Ascending aorta (tissue), 2 donors: ENCODE measurements at places on chromosomes 1 and 21. TPM values are rescaled to one million over a fixed set of nuclear protein-coding genes. Genes with fewer than 3 reads are reported as not detected.

- DNase-seq, result no peak
These were observed 5.6 kb downstream of the CRCT1 start for GRCh38 chr1:152519851-152520250.

DNA sequence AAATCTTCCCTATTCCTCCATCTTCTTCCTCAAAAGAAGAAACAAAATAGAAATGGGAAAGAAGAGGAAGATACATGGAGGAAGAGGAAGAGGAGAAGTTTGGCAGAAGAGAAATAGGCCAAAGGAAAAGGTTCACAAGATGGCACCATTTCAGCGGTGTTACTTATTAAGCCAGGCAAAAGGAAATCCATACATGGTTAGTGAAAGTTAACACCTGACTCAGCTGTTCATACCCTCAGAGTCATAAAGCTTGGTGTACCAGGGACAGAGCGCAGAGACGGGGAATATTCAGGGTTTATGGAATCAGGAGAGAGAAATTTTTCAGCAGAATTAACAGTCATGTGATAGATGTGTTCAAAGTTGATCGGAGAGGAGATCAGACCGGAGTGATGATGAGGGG lies 70.6 kb downstream of the COQ8A start:
- DNase-seq, result no peak

- no peak for DNase-seq
These were observed 90.6 kb upstream of the SPAG17 start for GRCh38 chr1:118275472-118276115.

DNA sequence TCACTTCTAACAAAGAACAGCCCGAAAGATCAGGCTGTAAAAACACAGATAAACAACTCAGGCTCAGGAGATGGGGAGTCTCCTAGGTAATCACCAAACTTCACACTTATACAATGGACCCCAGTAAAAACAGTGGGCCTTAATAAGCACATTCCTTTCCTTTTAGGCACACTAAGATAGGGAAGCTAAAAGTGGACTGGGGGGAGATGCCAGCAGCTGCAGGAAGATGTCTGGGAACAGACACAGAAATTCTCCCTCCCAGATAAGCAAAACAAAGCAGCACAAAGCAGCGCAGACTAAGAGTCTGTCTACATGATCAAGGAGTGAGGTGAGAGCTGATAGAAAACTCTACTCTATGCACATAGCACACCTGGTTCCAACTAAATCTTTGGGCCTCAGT lies 29.0 kb upstream of the CTBS start:
- no peak for DNase-seq

- no peak for DNase-seq
These were observed 46.6 kb downstream of the FCRL5 start for GRCh38 chr1:157505481-157506272.

DNA sequence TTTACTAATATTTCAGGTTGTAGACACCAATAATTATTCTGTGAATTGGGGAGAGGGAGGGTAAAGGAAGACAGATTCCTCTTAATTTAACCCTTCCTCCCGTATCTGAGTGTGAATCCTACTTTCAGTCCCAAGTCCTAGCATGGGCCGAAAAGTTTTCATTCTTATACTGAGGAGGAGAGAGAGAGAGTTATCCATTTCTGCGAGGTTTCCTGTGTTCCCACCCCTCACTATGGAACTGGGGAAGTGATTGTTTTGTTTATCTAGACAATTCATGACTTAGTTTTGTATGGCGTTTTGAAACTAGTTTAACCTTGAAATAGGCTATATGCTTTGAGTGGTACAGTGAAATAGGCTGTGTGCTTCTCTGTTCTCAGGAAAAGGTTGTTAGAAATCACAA lies 134.0 kb upstream of the DPYD start:
- DNase-seq, result no peak

DNA sequence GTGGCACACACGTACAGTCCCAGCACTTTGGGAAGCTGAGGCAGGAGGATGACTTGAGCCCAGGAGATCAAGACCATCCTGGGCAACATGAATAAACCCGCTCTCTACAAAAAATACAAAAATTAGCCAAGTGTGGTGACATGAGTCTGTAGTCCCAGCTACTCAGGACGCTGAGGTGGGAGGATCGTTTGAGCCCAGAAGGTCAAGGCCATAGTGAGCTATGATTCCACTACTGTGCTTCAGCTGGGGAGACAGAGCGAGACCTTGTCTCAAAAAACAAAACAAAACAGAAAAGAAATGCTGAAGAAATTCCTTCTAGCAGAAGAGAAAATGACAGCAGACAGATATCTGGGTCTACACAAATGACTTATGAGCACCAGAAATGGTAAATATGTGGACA lies 10.3 kb downstream of the ALDH9A1 start:
- DNase-seq, result no peak

DNA sequence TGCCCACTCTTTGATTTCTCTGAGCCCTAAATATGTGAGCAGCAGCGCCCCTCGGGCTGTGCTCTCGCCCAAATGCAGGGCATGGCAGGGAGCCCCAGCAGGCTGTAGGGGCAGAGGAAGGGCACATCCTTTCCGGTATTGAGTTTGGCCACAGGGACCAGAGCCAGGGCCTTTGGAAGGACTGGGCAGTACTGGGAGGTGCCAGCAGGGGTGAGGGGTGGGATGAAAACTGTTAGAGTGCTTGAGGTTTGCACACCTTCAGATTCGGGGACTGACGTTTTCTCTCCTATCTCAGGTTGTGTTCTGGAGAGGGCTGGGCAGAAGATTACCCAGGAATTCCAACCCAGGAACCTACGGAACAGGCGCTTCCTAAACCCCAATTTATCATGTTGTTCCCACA lies 2.2 kb upstream of the ATP1A2 start:
- no peak for DNase-seq

DNA sequence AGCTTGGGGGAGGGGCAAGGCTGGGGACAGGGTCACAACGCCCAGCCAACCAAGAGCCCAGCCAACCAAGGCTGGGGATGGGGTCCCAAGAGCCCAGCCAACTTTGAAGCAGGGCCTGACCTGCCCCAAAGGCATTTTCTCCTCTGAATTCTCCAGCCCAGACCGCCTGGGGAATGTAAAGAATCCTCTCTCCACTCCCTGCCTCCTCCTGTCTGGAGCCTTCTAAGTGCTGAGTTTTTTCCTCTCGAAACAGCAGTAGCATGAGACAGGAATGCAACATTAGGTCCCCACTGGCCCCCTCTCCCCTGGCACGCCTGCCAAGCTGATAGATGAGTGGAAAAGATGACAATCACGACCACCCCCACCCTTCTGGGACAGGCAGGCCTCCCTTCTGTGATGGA lies 17.0 kb downstream of the C1orf198 start:
- DNase-seq, result no peak

DNA sequence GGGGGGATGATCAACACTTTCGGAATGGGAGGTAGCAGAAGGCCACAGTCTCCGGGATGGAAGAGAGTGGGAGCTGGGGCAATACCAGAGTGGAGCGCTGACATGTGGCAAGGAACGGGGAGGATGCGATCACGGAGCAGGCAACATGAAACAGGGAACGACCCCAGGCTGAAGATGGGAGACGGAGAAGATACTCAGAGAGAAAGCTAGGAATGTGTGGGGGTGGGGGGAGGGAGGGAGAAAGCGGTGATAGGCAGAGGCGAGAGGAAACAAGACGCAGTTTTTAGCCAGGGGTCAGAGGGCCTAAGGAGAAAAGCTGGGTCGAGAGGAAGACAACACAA lies 577 bp downstream of the RAB3GAP2 start:
- DNase-seq, result no peak

DNA sequence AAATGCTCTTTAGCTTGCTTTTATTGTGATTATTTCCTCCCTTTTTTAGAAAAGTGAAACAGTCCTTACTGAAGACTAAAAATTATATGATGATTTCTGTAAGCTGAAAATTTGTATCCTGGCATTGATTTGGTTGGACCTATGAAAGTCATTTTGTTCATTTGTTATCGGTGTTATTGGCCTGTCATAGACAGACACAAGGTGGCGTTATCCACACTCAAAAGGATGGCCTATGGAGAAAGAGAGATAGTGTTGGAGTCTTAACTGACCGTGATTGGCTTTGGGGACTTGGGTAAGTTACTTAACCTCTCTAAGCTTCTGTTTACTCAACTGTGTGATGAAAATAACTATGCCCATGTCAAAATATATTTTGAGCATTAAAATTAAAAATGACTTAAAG lies 203.6 kb upstream of the CHODL start:
- no peak for DNase-seq

DNA sequence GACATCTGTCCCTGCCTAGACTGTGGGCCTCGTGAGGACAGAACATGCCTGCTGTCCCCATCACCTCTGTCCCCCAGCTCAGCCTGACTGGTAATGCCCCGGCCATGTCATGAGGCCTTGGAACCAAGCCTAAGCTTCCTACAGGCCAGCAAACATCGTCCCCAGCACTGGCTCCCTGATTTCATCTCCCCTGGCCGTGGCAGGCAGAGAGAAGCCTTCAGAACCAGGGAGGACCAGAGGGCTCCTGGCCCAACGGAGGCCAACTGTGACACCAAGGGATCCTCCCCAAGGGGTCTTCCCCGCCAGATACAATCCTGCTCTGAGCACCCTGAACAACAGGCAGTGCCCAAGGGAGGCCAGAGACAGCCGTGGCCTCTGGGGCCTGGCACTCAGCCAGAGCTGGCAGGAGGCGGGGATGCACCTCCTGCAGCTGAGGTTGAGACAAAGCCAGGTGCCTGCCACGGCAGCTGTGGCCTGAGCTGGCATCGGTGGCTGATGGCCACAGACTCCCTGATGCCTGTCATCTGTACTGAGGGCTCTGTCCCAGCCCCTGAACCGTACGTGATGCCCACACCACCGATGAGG lies 9.9 kb upstream of the NPHP4 start:
- DNase-seq, result no peak

GRCh38 chr1:14531519-14531918 lies 67.0 kb upstream of the KAZN start:
- no peak for DNase-seq

DNA sequence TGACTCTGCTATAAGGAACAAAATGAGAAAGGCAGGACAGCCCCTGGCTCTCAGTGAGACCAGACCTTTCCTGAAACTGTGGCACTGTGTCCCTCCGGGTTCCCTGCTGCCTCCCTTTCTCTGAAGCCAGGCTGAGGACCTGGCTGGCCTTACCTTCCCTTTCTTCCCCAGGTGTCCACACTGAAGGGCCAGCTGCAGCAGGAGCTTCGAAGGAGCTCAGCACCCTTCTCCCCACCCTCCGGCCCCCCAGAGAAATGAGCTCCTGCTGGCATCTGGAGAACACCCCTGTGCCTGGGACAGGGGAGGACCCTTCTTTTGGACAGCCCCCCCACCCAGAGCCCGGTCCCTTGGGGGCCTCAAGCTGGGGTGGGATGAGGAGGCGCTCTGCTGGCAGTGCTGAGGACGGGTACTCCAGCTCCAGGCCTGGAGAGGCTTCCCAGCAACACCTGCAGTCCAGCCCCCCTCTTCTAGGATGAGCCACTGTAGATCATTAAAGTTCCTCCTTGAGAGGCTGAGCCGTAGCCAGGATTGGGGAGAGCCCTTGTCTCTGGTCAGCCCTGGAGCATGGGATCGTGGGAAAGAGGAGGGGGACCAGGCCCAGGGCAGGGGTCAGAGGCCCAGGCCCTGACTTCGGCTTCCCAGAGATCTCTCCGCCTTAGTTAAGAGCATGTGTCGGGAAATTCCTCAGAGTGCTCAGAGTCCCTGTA lies 8.1 kb downstream of the MFAP2 start:
- no peak for DNase-seq

- DNase-seq, result peak; percentile 86
These were observed 58.2 kb downstream of the WLS start for GRCh38 chr1:68173936-68174737.

GRCh38 chr1:94411237-94411636 lies 7.0 kb upstream of the ABCD3 start:
- no peak for DNase-seq

GRCh38 chr1:15994590-15995351 lies 9.3 kb upstream of the SRARP start:
- no peak for DNase-seq

- DNase-seq, result no peak
These were observed 27.7 kb downstream of the DNTTIP2 start for GRCh38 chr1:93851327-93851712.

DNA sequence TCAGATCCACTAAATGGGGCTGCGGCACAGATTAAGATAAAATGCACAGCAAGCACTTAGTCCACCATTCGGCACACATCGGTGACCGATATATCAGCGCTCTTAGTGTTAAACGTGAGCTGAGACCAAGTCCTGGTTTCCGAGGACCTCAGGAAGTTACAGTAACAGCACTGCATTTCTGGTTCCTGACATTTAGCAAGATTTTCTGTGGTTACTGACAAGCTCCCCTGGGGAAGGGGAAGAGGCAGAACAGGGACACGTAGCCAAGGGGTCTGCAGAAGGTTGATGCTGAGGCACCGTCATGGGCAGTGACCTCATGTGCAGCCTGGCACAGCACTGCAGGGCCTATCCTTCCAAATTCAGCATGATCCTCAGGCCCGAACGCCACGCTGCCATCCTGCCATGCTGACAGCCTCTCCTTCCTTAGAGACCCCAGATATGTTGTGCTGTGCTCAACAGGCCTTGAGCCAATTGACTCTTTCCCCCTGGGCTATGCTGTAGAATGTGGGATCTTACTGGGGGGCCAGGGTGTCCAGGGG lies 13.4 kb upstream of the PEF1 start:
- DNase-seq, result no peak

DNA sequence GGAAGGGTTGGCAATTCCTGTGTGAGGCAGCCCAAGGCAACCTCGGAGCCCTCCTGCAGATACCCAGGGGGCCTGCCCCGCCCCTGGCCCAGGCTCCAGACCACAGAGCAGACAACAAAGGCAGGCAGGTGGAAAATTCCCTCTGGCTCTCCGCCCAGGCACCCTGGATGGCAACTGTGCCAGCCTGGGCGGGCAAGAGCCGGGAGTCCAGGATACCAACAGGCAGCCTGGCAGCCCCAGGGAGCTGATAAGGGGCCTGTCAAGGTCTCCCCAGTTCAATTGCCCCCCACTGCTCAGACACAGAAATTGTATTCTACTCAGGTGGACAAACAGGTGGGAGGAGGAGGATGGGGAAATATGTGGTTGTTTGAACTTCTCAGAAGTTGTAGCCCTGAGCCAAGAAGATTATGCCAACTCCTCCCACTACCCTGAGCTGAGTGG lies 15.4 kb upstream of the GPR37L1 start:
- DNase-seq, result no peak

DNA sequence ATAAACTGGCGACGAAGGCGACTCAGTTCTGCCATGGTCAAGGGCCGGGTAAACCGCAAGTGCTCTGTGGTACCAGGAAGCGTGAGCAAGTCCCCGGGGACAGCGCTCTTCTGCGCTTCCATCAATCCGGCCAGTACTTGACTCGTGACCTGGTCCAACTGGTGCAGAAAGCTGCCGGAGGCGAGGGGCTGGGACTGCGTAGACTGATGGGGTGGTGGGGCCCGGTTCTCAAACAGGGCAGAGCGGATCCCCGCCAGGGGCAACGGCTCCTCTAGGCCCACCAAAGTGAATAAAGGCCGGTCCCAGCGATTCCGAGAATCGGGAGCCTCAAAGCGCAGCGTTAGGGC lies 852 bp downstream of the KTI12 start:
- peak; percentile 79 for DNase-seq

- no peak for DNase-seq
These were observed 3.6 kb upstream of the SLC16A4 start for GRCh38 chr1:110394493-110394820.

The FAM229A gene
- 12.2 TPM for total RNA-seq

The LRRN2 gene
- total RNA-seq, result 6.5 TPM

The FAM177B gene
- total RNA-seq, result not detected

The TMEM269 gene
- not detected for total RNA-seq

The RGS8 gene
- not detected for total RNA-seq

The OPRD1 gene
- not detected for total RNA-seq

The LRP8 gene
- total RNA-seq, result 10.0 TPM
